Epithelial cell of proximal tubule (primary cell): ENCODE measurements at places on chromosomes 7 and 10. TPM values are rescaled to one million over a fixed set of nuclear protein-coding genes. Genes with fewer than 3 reads are reported as not detected.

OLAH gene
- 1.5 and 4.3 TPM in 2 replicates for total RNA-seq

- DNase-seq = no peak
Observed at GRCh38 chr7:121575194-121575765, 179.2 kb upstream of the FAM3C start.

CHPF2 gene
- total RNA-seq = 40.1 and 45.6 TPM in 2 replicates

ASB4 gene
- 0.17 TPM in 1 of 2 replicates, not detected in the other for total RNA-seq
